ENCODE measurements at places on chromosomes 2 and 18.

DNA sequence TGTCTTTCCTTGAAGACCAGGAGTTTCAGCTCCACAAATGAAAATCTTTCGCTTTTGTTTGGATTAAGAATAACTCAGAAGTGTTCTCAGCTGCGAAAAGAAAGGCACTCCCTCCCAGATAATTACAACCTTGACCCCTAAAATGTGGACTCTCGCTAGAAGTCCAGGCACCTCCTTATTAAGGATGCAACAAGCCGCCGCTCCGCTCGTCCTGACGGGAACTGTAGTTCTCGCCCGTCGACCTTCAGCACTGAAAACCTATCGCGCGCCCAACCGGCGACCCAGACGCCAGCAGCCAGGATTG is 559 bp downstream of the IMMT start:
- DNase-seq = no peak

GRCh38 chr2:54673501-54673998 is 49.9 kb upstream of the EML6 start:
- DNase-seq = peak; percentile 3

- DNase-seq = no peak
Measured at GRCh38 chr18:51588616-51589015, 391.1 kb upstream of the MEX3C start.

DNA sequence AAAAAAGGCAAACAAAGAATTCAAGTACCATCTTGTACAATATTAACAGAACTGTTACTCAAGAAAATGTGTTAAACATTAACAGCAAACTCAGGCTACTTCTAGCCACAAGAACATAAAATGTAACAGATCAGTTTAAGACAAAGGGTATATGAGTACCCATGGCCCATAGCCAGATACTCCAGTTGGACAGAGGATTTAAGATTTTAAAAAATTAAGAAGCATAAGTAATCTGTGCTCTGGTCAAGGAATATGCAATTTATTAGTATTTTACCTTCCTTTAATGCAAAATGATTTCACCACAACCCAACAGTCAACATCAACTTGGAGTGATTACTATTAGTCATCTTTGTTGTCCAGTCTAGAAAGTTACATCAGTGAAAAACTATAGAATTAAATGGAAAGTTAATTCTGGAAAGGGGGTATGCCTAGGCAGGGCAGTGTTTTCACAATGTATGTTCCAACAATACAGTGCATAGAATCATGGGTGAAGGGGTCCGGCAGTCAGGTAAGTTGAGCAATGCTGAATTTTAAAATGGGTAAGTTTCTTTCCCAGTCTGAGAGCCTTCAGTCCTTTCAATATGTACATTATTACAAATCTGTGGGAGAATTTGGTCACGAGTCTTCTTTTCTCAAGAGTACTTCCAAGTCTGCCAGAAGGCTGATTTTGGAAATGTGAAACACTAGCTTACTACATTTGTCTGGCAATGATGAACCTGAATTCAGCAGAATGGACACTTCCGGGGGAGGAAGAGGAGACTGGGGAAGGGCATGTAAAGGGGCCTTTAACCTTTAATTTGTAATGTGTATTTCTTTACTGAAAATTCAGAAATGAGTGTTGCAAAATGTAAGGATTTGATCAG is 34.5 kb downstream of the SFT2D3 start:
- no peak for DNase-seq

- no peak for DNase-seq
Measured at GRCh38 chr2:120005834-120006521, 6.9 kb upstream of the EPB41L5 start.

- no peak for DNase-seq
Measured at GRCh38 chr18:26630596-26630995, 82.2 kb upstream of the KCTD1 start.

GRCh38 chr2:173048897-173049661 is 26.6 kb upstream of the MAP3K20 start:
- peak; percentile 35 for DNase-seq

GRCh38 chr2:30753630-30754029 is 53.6 kb downstream of the CAPN13 start:
- DNase-seq = no peak

DNA sequence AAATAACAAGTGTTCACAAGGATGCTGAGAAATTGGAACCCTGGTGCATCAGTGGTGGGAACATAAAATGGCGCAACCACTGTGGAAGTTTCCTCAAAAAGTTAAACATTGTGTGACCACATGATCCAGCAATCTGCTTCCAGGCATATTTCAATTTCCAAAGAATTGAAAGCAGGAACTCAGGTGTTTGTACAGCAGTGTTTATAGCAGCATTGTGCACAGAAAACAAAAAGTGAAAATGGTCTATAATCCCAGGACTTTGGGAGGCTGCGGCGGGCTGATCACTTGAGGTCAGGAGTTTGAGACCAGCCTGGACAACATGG is 38.6 kb upstream of the MYCN start:
- no peak for DNase-seq

- DNase-seq = no peak
Measured at GRCh38 chr2:70927138-70927537, 8.6 kb upstream of the ATP6V1B1 start.

DNA sequence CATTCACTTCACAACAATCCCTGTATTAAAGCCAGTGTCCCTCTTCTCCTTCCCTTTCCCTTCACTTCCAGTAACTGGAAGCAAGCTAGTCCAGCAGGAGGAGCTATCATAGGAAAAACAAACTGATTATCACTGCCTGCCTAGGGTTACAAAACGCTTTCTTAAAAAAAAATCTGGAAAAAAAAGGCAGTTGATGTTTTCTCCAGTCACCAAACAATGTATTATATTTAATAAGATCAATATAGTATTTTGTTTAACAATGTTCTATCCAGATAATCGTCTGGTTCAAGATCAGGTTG is 78.8 kb upstream of the ITGB6 start:
- DNase-seq = no peak

- no peak for DNase-seq
Measured at GRCh38 chr2:198490748-198491147, 686.4 kb downstream of the PLCL1 start.

GRCh38 chr2:109455731-109456691 is 157.8 kb downstream of the SEPTIN10 start:
- no peak for DNase-seq

- no peak for DNase-seq
Measured at GRCh38 chr2:229779650-229780049, 65.3 kb upstream of the DNER start.

- no peak for DNase-seq
Measured at GRCh38 chr2:123695426-123695825, 329.7 kb upstream of the CNTNAP5 start.

- DNase-seq = no peak
Measured at GRCh38 chr2:238669046-238669445, 178.8 kb upstream of the TWIST2 start.

GRCh38 chr2:231727621-231728020 is 19.3 kb downstream of the PTMA start:
- no peak for DNase-seq

DNA sequence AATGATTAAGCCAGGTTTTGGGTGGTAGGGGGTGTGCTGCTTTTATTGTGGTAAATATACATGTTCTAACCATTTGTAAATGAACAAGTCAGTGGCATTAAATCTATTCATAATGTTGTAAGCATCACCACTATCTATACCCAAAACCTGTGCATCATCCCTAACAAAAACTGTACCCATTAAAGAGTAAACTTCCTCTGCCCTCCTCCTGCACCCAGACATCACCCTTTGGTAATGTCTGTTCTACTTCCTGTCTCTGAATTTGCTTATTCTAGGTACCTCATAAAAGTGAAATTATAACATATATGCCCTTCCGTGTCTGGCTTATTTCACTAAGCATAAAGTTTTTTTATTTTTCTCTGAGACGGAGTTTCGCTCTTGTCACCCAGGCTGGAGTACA is 14.1 kb downstream of the RIF1 start:
- DNase-seq = no peak

DNA sequence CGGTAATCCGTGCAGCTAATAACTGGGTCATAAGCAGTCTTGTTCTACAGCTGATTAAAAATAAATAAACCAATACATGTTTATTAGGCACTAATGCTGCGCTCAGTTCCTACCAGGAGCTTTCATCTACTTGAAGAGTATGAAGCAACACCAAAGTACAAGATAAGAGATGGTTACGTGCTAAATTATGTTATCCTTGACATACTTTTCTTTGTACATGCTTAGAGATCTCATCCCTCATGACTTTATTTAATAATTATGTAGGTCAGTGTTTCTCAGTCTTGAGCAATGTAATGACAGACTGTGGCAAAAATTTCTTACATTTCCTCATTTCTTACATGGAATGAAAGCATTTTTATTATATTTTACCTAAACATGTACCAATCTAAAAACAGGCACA is 54.6 kb upstream of the COBLL1 start:
- DNase-seq = no peak

DNA sequence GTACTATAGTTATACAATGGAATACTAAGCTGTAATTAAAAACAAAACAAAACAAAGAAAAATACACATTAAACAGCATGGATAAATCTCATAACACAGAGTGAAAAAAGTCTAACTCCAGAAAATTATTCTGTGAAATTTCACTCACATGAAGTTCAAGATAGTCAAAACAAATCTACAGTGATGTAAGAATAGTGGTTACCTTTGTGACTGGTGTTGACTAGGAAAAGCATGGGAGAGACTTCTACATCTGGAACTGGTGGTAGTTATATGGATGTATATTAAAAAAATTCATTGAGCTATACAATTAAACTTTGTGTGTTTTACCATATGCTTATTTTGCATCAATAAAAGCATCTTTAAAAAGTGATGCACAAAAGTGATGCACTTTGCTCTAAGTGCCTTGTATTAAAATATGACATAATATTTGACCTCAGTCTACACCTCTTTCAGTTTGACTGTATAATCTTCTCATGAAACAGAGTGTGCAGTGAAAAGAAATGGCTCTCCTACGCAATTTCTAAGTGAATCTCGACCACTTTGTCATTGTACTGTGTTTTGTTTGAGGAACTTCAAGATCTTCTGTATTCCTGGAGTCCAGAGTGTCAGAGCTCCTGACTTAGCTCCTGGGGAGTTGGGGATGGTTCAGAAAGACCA is 28.0 kb downstream of the STAT4 start:
- DNase-seq = no peak

DNA sequence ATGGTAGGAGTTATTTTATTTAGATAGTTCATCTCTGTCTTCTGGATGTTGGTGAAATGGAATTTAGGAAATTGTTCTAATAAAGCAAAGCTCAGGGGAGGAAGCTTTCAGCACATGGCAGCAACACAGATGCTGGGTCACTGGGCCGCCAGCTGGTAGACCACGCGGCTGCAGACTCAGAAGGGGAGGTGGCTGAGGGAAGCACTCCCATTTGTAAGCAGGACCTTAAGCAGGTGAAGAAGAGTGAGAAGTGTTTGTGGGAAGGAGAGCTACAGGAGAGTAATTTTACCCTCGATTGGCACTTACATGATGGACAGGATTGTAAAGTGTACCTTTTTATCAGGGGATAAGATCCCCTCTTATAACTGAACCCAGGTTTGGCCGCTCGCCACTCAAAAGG is 24.4 kb downstream of the NMS start:
- DNase-seq = no peak

DNA sequence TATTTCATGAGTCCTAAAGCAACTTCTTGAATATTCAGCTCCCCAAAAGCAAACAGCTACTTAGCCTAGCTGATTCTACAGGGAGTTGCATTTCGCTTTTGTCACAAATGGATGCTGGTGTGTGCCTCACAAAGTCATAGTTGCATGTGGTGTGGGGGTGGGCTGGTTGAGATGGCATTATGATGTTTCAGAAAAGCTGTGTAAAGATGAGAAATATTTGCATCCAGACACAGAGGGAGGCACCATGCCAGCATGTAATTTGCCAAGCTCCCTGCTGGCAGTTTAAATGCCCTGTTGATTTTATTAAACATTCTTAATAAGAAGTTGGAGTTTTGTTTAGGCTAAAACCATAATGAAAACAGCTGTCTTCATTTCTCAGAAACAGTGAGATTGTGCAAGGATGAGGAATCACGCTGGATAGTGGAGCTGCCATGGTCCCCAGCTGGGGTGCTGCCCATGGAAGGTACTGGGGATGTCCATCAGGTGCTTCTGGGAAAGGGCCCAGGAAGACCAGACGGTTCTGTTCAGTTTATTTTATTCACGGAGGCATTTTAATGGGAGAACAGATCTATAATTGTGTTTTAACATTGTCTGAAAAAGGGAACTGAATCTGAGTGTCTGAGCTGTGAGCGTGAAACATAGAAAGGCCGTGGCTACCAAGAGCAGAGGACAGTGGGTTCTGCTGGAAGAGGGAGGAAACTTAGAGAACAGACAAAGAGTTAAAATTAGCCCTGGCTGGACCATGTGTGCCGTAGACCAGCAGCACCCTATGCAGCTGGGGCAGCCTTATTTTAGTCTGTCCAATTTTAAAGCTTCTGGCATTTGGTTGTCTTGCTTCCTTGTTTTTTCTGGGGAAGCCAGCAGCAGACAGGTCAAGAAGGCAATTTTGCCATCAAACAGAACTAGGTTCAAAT is 177.1 kb downstream of the FAM210A start:
- DNase-seq = no peak

DNA sequence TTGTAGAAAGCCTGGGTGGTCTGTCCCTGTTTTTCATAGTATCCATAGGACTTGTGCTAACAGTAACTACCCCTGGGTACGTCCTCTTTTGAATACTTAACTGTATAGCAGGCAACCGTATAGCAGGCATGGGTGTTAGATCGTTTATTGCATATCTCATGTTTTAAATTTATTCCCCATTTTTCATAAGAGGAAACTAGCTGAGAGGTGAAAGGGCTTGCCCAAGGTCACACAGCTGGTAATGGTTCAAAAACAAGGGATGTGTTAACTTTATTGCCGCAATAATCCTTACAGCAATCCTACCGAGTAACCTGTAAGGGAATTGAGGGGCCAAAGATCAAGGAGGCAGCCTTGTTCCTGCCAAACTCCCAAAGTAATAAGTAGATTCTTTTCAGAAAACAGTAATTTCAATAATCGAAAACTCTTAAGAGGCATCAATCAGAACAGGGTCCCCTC is 990 bp upstream of the MGAT4A start:
- DNase-seq = no peak

DNA sequence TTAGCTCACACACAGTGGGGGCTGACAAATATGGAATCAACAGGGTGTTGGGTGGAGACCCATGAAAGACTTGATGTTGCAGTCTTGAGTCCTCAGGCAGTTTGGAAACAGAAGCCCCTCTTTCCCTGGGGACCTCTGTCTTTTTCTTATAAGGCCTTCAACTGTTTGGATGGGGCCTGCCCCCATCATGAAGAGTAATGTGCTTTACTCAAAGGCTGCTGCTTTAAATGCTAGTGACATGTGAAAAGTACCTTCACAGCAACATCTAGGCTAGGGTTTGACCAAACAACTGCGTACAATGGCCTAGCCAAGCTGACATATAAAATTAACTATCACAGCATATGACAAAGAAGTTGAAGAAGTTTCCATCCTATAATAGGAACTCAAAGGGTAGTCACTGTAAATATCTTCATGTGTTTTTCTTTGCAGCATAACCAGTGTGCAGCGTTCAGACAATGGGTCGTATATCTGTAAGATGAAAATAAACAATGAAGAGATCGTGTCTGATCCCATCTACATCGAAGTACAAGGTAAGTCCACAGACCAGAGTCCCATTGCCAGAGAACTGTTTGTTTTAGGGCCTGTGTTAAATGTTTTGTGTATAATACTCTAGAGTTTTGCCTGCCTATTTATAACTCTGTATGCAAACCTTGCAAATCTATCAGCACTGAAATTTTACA is 46.3 kb downstream of the MERTK start:
- DNase-seq = no peak

Measured in stimulated activated naive CD4-positive, alpha-beta T cell treated with Interleukin-2 at 50 U/mL for 16 hours (primary cell).